ENCODE measurements at places on chromosomes 7 and 10.

- no peak for DNase-seq
Measured at GRCh38 chr7:69482676-69483075, 115.6 kb upstream of the AUTS2 start.

- no peak for DNase-seq
Measured at GRCh38 chr7:77684030-77684429, 12.2 kb upstream of the RSBN1L start.

- no peak for DNase-seq
Measured at GRCh38 chr10:82981137-82981723, 1106.2 kb downstream of the NRG3 start.

- peak; percentile 59 for DNase-seq
Measured at GRCh38 chr7:46811529-46811928, 770.4 kb downstream of the TNS3 start.

DNA sequence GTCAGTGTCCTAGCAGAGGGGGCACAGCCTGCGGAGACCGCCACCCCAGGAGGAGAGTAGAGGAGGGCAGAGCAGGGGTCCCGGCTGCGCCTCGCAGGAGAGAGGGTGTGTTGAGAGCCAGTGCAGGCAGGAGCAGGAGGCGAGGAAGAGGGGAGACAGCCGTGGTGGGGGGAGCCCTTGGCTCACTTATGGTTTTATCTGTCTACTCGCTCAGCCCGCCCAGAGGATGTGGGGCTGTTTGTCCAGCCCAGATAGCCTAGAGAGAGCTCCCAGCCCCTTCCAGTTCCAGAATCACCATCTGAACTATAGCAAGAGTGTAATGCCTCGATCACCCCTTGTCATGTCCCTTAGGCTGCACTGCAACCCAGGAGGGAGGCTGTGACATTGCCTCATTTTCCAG, 26.6 kb downstream of the SLC29A3 start:
- DNase-seq = no peak

Measured in brain (organoid and tissue), 16 donors.